ENCODE measurements at places on chromosomes 1 and 21.

- DNase-seq: no peak
Measured at GRCh38 chr1:207892764-207893163, 18.2 kb downstream of the CD34 start.

DNA sequence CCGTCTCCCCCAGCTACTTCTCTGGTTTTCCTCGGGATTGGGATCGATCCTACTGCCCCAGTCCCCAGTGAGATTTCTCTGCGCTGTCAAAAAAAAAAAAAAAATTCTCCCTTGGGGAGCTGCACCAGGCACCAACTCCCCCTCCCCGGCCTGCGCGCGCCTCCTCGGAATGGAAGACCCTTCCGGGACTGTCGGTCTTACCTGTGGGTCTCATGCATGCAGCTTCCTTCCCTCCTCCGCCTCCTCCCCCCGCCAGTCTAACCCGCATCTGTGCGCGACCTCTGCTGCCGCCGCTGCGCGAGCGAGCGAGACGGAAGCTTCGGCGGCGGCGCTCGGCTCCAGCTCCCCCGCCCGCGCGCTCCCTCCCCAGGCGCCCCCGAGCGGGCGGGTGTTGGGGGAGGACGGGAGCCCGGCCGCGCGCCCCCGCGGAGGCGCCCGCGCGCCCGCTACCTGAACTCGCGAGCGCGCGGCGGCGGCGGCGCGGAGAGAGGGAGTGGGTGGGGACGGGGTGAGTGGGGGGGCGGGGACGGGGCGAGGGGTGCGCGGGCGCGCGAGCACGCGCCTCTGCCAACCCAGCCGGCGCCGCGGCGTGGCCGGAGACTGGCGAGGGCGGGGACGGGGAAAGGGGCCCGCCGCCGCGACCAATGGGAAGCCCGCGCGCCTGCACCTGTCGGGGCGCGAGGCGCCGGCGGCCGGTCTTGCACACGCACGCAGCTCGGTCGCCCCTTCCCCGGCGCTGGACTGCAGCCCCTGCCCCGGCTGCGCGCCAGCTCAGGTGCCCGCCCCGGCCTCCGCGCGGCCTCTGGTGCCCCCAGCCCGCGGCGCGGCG lies at the start of gene SUSD4:
Gene SUSD4, minus strand, starts transcription at position 321 of the 829 bp plus-strand sequence. CDS start 751 bp downstream, outside the sequence.
- DNase-seq: no peak

GRCh38 chr1:58779801-58780382 lies 4.0 kb downstream of the JUN start:
- no peak for DNase-seq

DNA sequence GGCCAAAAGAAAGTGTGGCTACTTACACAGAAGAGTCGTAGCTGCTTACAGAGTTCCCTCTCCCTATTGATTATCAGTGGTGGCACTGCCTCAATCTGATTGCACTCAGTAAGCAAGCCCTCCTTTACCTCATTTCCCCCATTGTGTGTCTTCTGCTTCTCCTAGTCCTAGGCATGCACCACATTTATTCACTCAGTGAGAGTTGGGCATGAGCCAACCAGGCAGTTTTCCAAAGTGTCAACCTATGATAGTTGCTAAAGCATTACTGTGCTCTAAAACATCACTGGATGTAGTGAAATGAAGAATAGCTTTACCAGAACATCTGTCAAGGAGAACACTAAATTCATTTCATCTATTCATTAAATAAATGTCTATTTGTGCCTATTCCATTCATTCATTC lies 19.3 kb downstream of the GJA5 start:
- DNase-seq: no peak

GRCh38 chr1:44339731-44340130 lies 15.3 kb downstream of the ERI3 start:
- DNase-seq: no peak

DNA sequence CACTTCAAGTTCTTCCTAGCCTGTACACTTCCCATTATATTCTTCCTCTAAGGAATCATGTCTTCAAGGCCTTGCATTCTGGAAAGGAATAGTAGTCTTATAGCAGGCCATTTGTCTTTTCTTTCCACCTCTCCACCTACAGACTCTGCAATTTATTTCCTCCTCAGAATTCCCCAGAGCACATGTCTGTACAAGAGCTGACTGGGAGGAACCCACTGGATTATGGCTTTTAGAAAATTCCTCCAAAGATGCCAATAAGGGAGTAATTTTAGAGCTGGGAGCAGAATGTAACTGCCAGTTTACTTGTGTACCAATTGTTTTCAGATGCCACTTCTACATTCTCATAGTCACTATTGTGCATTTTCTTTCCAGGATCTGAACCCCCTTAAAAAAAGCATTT lies 3.4 kb upstream of the PSMG1 start:
- no peak for DNase-seq

DNA sequence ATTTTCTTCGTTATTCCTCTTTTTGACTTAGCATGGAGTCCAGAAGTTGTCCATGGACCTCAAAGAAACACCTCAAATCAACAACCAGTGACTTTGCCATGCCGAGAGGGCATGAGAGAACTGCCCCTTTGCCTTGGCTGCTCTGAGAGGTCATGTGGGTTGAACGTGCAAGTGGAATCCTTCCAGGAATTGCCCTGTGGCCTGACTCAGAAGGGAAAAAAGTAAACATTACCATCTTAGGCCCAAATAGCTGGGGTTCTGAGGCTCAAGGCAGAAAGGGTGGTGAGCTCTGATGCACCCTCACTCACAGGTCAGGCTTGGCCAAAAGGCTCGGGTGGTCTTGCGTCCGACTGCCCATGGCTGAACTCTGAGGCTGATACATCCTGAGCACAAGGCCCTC lies 15.1 kb downstream of the STUM start:
- DNase-seq: no peak

GRCh38 chr1:119656410-119656955 lies 8.4 kb upstream of the ZNF697 start:
- no peak for DNase-seq

GRCh38 chr1:14626869-14627607 lies 28.6 kb downstream of the KAZN start:
- DNase-seq: no peak

DNA sequence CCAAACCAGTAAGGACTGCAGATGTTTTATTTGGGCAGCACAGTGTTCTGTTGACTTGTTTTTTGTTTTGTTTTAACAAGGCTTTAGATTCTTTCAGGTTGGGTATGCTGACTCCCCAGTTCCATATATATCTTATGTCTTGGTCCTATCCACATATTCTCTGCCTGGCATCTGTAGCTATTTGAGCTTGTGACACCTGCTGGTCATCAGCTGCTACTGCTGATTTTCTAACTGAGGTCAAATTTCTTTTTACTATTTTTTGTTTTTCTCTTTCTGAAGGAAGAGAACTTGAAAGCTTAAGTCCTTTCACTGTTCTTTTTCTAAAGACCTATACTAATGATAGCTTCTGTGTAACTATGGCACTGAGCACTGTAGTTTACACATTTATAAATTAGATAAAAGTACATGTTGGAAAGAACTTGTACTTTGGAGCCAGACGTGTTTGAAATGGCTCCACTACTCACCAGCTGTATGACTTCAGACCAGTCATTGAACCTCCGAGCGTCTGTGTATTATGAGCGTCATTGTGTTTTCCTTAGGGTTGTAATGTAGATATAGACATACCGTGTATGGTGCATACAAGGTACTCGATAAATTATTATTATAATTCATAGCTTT lies 109.4 kb downstream of the NRDC start:
- no peak for DNase-seq

GRCh38 chr1:184461321-184461720 lies 74.5 kb downstream of the C1orf21 start:
- no peak for DNase-seq

GRCh38 chr1:116268211-116268610 lies 104.8 kb upstream of the ATP1A1 start:
- DNase-seq: no peak

DNA sequence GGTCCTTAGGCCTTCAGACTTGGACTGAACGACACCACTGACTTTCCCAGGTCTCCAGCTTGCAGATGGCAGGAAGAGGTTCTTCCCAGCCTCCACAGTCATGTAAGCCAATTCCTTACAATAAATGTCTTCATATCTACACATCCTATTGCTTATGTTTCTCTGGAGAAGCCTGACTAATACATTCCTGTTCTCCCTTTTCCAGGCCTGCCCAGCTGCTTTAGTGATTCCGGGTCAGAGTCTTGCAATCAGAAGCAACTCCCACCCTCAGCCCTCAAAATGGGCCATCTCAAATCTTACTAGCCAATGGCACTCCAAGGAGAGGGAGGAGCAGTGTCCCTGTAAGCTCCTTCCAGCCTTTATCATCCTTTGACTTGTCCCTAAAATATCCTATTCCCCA lies 16.4 kb upstream of the CPT2 start:
- no peak for DNase-seq

DNA sequence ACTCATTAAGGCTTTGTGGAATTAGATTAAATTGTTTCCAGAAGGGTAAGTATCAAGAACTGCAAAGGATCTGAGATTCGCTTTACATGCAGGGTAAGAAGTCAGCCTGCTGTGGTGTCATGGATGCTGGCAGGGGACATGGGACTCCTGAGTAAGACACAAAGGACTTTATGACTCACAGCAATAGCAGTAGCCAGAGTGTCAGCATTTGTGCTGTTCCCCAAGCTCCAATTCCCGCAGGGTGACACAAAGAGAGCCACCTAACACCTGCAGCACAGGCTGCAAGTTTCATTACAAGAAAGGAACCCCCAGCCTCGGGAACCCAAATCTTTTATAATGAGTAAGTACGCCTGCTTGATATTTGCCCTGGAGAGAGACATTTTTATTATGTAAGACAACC lies 298.1 kb upstream of the POU3F1 start:
- no peak for DNase-seq

DNA sequence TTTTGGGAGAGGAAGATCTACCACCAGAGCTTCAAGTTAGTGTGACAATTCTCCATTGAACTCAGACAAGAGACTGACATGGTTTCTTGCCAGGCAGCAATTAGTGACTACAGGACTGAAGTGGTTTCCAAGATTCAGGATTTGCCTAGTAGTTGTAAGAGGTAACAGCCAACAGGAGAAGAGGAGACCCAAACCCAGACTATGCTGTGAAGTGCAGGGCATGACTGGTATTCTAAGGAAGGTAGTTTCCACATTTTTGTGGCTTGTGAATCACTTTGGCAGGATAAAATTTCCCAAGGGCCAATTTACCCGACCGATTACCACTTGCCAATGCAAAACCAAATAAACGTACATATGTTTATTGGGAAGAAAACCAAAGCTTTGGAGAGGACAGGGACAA lies 14.7 kb upstream of the RAP1A start:
- no peak for DNase-seq

DNA sequence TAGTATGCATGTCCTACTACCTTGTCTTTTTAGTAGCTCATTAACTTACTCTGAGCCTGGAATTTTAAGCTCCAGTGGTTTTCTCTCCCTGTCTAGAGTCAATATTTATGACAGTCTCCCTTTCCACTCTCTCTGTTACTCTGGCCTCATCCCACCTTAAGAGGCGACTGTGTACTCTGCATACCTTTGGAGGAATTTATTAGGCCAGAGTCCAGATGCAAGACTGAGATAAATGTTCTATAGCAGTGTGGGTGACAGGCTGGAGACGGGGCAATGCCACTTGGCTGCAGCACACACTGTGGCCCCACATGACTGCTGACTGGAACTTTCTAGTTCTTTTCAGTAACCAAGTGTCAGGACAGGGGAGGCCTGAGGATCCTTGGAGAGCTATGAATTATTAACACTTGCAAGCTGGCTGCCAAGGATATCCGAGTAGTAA lies 4.1 kb upstream of the PDZK1 start:
- DNase-seq: no peak

DNA sequence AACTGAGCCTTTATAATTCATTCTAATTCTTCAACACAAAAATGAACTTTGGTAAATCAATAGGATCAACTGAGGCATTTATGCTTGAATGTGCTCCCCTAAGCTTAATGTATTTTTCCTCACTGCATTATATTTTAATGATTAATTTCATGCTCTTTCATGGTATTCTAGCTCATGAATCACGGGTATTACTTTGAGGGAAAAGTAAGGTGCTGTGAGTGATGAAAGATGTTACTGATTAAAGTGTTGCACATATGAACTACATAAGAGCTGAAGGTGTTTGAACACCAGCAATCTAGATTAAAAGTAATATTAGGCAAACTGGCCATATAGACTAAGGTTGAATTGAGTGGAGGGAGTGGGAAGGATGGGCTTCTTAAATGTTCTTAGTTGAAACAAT lies 1.9 kb downstream of the DPYD start:
- DNase-seq: no peak

Measured in GOT3 (cell line).